ENCODE measurements at places on chromosomes 12 and 14.

DNA sequence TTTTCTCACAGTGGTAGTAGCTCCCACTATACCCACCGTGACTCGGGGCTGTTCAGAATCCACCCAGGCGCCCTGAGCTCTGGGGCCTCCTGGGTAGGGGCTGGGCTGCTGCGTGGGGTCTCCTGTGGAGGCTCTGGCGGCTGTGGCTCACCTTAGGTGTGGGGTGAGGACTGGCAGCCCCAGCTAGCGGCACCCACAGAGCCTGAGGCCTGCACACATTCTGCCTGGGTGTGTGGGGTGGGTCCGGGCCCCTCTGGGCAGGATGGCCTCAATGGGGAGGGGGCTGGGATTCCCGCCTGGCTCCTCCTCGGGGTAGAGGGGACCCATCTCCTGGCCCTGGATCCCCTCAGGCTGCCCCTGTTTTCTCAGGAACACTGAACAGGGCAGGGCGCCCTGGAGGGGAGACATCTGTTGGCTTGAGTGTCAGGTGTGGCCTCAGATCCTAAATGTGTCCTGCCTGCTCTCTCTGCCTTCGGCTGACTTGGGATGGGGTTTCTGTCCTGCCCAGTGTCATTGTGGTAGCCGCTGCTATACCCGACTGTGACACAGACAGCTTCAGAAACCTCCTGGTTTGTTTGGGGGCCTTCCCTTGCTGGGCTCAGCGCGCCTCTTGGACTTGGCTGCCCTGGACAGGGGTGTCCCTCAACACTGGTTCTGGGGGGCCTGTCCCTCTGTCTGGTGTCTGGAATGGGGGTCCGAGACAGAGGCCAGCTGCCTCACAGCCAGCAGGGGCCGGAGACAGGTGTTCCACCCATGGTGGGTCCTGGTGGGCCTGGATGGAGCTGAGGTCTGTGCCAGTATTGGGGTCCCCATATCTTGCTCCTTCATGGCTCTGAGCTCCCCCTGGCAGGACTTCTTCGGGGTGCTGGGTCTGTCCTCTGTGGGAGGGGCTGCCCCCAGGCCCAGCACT is 354.9 kb downstream of the TMEM121 start:
- DNase-seq: no peak

GRCh38 chr14:31926652-31927347 is 150.3 kb upstream of the ARHGAP5 start:
- no peak for DNase-seq

DNA sequence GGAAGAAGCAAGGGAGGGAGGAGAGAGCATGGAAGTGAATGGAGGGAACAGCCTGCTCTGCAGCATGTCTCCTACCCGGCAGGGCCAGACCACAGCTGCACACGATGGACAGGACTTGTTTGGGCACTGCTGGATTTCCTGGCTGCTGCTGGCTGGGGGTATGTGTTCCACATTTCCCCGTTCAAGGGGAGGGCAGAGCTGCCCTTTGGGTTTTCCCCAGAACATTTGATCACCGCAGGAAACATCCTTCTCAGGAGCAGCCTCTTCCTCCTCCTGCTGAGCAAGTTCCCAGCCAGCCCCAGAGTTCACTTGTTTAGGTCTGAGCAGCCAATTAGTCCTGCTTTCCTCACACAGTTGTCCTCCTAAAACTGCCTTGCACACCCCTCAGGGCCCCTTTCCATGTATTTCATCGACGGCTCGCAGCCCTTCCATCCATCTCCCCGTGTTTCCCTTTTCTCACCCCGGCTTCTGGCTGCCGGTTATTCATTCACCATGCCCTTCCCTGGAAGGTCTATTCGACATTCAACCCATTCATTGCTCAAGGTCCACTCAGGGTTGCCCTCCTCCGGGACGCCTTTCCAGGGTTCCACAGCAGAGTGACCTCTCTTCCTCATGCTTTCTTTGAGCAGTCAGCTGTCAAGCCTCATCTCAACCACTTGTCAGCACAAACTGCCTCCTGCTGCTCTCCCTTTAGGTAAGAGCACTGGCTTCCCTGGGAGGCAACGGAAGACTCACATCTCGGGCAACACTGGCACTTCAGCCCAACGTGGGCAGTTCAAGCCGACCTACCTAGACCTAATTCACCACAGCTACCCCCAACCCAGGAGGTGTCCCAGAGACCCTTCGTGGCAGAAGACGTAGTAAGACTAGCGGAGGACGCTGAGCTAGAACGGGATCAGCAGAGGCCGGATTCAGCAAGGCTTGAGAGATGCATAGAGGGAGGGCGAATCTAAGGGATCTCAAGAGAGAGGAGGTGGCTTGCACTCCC is 20.1 kb upstream of the ANO2 start:
- DNase-seq: no peak

DNA sequence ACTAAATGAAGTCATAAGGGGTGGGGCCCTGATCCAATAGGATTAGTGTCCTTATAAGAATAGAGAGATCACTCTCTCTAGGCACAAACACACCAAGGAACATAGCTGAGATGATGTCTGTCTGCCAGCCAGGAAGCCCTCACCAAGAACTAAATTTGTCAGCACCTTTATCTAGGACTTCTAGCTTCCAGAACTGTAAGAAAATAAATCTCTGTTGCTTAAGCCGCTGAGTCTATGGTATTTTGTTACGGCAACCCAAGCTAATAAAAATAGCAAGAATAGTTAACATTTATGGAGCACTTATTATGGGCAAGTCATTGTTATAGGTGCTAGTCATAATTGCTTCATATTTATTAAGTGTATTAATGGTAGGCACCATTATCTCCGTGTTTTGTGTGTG is 249.6 kb downstream of the MSRB3 start:
- no peak for DNase-seq

- DNase-seq: no peak
Observed at GRCh38 chr12:49131051-49131893, at the start of gene TUBA1B. TSS of gene TUBA1B (minus strand) at chr12:49131395. CDS start at chr12:49131300, 95 bp downstream.

DNA sequence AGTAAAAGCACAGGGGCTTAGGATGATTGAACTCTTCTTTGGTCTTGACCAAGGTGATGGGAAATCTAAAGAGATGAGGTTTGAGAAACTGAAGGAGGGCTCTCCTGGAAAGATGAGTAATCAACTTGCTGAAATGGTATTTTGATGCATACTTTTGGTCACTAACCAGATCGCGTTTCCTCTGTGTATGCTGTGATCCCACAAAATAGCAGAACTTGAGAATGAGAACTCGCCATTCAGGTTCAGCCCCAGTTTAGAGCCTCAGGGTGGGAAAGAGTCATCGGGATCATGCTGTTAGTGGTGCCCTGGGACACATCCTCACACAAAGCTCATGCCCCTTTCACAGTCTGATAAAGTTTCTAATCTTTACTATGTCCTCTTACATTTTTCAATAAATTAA is 488.8 kb downstream of the ETNK1 start:
- DNase-seq: no peak

Data from AG09309 (cell line).